ENCODE measurements at places on chromosomes 7 and 10.
A peak's percentile ranks its signal among the peaks of the same experiment; 100 is the strongest.

DNA sequence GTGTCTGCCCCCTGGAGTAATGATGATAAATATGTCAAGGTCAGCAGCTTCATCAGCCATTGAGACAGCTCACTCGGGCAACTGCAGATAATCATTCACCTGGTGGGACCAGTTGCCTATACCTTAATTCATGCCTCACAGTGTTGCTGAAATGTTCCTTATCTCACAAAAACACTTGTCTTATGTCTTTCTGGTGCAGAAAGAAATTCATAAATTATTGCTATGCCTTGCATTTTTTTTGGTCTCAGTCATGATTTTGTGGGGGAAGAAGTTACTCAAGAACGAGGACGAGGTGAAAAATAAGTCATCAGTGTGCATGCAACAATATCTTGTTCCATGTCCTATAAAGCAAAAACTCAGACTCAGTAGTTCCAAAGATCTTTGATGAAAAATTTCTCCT lies 16.0 kb downstream of the TRIL start:
- DNase-seq = no peak

- no peak for DNase-seq
Observed at GRCh38 chr10:75880031-75880775, 448.8 kb downstream of the LRMDA start.

DNA sequence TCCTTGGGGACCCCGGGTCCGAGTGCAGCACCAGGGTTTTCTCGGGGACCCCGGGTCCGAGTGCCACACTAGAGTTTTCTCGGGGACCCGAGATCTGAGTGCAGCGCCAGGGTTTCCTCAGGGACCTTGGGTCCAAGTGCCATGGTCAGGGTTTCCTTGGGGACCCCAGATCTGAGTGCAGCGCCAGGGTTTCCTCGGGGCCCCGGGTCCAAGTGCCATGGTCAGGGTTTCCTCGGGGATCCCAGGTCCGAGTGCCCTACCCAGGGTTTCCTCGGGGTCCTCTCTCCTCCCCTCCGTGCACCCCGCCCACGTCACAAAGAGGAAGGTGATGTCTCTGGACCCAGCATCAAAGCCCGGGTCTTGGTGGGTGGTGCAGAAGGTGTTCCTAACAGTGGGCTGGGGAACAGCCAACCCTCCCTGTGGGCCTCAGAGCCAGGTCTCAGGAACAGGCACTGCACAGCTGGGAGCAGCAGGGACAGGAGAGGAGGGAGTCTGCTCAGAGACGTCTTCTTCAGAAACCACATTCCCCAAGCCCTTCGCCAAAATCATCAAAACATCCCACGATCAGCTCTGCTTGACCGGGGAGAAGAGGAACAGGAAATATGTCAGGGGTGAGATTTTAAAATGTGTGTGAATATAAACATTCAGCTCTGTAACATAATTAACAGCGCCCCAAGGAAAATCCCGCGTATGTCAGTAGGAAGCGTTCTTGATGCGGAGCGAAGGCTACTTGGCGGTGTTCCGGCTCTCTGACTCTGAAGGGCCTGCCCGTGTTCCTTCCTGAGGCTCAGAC lies 540.7 kb downstream of the DNAJB6 start:
- no peak for DNase-seq

GRCh38 chr10:12606461-12606860 lies 257.1 kb downstream of the CAMK1D start:
- peak; percentile 79 for DNase-seq

GRCh38 chr10:32217216-32217615 lies 129.7 kb downstream of the EPC1 start:
- DNase-seq = no peak

DNA sequence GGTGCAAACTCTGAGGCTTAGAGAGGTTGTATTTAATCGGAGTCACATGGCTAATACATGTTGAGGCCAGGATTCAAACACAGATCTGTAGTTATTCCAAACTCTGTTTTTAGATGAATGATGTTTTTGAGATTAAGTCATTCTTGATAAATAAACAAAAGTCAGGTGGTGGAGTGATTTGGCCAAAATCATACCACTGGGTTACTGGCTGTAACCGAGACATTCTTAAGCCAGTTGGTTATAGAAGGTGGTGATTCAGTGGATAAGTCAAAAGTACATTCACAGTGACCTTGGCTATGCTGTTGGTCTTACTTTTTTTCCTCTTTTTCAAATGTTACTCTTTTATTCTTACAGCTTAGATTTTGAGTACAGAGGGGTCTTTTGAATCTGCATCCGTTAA lies 361.4 kb downstream of the KIF20B start:
- DNase-seq = no peak

- no peak for DNase-seq
Observed at GRCh38 chr7:94414980-94415379, 20.3 kb downstream of the COL1A2 start.

DNA sequence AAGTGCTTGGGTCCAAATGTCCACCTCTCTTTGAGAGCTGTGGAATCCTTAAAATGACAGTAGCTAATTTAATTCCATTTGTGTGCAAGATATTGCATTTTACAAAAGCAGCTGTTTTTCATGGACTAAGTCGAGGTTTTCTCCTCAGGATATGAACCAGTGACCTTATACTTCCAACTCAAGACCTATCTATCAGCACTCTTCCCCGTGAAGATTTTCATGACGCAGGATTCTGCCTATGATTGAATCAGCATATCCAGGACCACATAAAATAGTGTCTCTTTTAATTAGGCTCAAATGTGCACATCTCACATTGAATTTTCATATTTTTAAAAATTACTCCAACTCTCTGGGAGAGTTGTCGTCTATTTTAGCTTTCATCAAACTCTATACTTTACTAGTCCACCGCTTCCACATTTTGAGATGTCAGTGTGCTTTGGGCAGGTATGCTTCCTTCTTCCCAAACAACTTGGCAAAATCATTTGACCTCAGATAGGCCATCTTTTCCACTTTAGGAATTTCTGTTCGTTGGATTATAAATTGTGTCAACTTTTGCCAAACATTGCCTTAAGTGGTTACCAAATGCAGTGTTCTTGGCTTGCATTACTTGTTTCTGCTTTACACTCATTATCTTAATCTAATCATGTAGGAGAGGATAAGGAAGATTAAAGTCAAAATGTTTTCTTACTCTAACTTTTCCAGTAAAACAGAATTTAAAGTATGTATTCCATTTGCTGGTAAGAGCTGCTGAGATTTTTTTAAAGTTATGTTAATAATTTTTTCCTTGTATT lies 39.4 kb downstream of the SEMA3A start:
- no peak for DNase-seq

DNA sequence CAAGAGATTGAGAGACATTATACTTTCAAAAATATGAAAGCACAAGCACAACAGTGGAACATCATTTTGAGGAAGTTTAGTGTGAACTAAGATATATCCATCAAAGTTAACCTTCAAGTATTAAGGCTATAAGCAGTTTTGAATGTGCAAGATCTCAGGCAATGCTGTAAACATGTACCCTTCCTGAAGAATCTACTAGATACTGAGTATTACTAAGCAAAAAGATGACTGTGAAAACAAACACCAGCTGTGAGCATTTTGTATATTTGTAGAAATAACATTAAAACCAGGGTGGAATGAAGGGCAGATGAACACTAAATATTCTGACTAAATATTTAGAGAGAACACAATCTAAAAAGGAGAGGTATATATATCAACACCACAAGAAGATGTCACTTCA lies 41.3 kb upstream of the ADRA2A start:
- DNase-seq = no peak

Measured in NCI-H2081 (cell line).